ENCODE measurements at places on chromosomes 12 and 14.

DNA sequence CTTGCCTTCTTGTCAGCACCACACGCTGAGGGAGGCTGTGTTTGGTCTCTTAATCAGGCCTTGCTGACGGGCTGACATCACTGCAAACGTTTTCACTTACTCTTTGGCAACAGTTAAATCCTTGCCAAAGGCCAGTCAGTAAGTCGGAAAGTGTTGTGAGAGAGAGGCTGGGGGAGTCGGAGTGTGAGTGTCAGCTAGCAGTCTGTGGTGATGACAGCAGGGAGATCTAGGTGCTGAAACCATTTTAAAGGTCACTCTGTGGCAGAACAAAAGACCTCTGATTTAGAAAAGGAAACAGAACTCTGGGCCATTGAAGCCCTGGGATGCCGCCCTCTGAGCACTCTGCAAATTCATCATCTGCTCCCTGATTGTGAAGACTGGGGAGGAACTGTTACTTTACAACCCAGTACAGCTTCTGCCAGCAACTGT, 143.5 kb downstream of the PAX9 start:
- no peak for DNase-seq

DNA sequence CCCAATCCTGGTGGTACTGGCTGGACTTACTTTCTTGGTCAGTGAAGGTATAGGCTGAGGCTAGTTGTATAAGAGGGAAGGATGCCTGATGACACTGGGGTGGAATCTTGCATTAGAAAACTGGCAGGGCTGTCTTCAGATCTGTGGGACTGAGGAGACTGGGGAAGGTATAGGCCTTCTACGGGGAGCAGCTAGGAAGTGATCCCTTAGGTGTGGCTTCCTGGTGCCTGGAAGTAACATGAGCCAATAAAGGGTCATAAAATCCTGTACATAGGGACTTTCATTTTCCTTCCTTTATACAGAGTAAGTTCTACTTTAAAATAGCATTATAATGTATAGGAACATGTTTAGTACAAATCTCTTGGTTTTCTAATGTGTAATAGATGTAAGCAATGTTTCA, 716.8 kb downstream of the LRFN5 start:
- DNase-seq = no peak

DNA sequence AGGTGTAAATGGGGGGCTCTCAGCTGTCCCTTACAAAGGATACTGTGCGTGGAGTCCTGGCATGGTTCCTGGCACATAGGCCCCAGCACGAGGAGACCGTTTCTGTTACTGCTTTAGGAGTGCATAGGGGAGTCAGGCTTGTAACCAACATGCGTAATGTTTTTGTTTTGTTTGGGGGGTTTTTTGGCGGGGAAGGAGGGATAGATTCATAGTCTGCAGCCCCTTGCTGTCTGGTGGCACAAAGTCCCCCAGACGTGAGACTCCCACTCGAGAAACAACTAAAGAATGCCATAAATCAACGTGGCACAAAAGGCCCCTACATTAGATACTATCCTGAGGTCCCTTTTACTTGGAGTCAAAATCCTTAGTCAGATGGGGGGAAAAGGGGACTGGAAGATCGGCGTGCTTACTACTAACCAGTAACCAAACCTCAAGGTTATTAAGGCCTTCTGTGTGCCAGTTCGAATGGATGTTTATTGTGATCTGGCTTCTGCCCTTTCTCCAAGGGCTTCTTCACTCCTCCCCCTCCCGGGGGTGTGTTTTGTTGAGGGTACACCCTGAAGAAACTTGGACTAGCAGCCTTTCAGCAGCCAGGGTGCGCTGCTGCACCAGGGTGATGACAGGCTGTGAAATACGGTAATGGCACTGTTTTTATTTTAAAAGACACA, 874 bp downstream of the ISCU start:
- DNase-seq = peak; percentile 85

DNA sequence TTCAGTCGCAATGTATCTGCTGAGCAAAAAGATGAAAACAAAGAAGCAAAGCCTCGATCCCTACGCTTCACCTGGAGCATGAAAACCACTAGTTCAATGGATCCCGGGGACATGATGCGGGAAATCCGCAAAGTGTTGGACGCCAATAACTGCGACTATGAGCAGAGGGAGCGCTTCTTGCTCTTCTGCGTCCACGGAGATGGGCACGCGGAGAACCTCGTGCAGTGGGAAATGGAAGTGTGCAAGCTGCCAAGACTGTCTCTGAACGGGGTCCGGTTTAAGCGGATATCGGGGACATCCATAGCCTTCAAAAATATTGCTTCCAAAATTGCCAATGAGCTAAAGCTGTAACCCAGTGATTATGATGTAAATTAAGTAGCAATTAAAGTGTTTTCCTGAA, 19.8 kb downstream of the CKB start:
- DNase-seq = no peak

DNA sequence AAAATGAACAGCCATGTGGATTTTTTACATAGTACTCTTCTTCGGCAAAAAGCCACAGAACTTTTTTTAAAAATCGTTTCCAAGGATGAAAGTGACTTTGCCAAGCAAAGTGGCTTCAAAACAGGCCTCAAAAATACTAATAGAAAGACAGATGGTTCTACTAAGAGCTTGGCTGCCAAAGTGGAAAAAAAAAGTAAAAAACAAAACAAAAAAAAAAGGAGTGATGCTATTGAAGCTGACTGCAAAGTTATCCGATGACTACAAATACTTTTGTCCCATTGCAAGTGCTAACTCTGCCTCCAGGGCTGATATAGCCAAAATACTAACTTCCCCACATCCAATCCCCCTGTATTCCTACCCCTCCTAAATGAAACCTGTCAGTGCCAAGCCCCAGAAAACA, 277.6 kb downstream of the SOX5 start:
- DNase-seq = no peak

Data from stimulated activated CD4-positive, alpha-beta T cell treated with anti-CD3 and anti-CD28 coated beads, Interleukin-4, amount 100 ng/mL, for 1 hour (primary cell).